HT-29 (cell line): ENCODE measurements at places on chromosomes 5 and 9.
A peak's percentile ranks its signal among the peaks of the same experiment; 100 is the strongest.

- no peak for DNase-seq
Measured at GRCh38 chr5:396531-396961, 46.4 kb upstream of the EXOC3 start.

DNA sequence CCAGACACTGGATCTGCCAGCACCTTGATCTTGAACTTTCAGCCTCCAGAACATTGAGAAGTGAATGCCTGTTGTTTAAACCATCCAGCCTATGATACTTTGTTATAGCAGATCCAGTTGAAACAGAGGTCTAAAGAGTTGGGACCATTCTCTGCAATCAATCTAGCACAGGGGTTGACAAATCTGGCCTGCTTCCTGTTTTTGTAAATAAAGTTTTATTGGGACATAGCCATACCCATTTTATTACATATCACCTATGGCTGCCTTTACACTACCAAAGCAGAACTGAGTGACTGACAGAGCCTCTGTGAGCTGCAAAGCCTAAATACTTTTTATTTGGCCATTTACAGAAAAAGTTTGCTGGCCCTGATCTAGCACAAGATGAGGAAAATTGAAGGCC, 62.0 kb downstream of the BARX1 start:
- no peak for DNase-seq

- DNase-seq = peak; percentile 70
Measured at GRCh38 chr9:32968101-32969011, 33.1 kb downstream of the APTX start.

- DNase-seq = no peak
Measured at GRCh38 chr9:15722888-15723287, 170.0 kb downstream of the CCDC171 start.

- peak; percentile 12 for DNase-seq
Measured at GRCh38 chr5:77312413-77312812, 101.9 kb downstream of the PDE8B start.

DNA sequence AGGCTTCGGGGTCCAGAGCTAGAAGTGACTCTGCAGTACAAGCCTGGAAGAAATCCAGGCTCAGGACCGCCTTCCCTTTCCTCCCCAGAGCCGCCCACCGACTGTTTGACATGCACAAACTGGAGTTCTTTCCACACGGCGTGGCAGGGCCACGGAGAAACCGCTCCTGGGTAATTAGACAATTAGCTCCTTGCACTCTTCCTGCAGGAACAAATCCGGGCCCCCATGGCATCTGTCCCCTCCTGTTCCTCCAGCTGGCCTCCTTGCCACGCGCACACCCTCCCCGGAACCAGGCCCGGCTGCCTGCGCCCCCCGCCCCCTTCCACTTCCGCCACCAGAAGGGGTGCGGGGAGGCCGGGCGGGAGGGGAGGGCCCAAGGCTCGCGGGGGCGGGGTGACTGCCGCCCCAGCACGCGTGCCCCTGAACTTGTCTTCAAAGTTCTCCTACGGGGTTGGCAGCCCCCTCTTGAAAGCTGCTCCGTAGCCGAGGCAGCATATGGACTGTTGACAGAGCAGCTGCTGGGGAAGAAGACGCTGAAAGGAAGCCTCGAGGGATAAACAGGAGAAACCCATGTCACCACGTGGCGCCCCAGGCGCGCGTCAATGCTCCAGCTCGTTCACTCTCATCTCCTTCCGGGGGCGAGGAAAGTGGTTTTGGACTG, 74.3 kb downstream of the SEC61B start:
- DNase-seq = no peak

- no peak for DNase-seq
Measured at GRCh38 chr5:113145757-113146387, 169.3 kb downstream of the DCP2 start.

- no peak for DNase-seq
Measured at GRCh38 chr9:117464941-117465616, 50.2 kb upstream of the ASTN2 start.

- DNase-seq = no peak
Measured at GRCh38 chr9:137075275-137075775, 2.0 kb upstream of the UAP1L1 start.

GRCh38 chr9:68597362-68597997, 56.8 kb upstream of the TMEM252 start:
- DNase-seq = no peak

- DNase-seq = peak; percentile 36
Measured at GRCh38 chr9:123686131-123686828, 243.6 kb downstream of the DENND1A start.

DNA sequence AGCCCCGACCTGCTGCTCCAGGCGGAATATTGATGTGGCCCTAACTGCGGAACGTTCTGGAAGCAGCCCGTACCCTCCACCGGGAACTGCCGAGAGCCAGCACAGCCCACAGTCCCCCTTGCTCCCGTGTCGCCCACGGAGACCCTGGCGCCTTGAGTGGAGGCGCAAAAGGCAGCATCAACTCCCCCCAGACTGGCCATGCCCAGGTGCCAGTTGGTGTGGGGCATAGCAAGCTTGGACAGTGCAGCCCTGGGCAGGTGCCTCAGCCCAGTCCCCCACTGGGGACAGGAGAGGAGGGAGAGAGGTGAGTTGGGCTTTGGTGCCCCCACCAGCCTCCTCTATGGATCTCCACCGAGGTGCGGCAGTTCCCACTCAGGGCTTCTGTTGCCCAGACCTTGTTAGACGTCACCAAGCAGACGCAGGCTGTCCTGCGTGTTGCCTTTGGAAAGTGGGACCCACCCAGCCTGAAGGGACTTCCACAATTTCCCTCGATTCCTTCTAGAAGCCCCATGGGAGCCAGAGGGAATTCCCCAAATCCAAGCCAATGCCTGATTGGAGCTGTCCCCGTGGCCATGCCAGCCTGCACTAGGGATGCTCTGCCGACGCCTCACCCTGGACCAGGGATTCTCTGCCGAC, 19.8 kb upstream of the NRARP start:
- DNase-seq = no peak

DNA sequence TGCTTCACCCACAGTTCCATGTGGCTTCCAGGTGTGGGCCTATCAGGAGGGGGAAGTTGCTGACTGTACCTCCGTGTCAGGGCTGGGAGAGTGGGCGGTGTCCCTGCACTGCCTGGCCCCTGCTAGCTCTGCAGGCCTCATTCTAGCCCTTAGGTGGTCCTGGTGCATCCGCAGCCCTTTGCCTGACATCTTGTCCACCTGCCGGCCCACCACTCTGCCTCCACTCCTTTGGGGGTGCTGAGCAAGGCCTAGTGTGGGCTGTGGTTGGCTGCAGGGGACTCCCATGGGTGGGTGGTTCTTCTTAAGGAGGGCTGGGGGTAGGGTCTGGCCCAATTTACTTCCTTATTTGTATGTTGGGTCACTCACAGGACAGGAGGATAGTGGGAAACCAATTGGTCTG, 66.9 kb downstream of the HSPA4 start:
- DNase-seq = no peak

DNA sequence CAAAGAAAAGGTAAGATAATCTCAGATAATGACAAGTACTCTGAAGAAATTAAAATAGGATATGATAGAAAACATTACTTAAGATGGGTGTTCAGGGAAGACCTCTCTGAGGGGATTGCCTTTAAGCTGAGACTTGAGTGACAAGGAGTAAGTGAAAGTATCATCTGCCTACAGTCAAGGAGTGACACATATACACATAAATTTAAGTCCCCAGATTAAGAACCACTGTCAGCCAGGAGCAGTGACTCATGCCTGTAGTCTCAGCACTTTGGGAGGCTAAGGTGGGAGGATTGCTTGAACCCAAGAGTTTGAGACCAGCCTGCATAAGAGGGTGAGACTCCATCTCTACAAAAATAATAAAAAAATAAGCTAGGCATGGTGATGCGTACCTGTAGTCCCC, 19.7 kb upstream of the ANKHD1 start:
- no peak for DNase-seq

GRCh38 chr5:134714541-134714940, 23.8 kb upstream of the CAMLG start:
- no peak for DNase-seq

DNA sequence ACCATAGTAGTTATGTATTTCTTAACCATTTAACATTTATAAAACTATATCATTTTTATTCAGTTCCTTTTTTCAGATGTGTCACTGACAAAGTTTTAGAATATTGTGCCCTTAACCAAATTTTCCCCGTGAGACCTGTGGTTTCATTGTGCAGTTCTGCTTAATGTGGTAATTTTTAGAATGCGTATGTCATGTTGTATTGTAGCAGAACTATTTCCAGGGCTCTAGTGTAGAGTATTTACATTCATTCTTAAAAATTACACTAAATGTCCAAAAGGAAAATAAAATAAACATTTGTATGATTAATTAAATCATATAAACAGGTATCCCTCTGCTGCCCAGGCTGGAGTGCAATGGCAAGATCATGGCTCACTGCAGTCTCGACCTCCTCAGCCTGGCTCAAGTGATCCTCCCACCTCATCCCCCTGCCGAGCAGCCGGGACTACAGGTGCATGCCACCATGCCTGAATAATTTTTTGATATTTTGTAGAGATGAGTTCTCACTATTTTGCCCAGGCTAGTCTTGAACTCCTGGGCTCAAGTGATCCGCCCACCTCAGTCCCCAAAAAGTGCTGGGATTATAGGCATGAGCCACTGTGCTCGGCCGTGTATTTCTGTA, 15.4 kb downstream of the SERINC5 start:
- no peak for DNase-seq

DNA sequence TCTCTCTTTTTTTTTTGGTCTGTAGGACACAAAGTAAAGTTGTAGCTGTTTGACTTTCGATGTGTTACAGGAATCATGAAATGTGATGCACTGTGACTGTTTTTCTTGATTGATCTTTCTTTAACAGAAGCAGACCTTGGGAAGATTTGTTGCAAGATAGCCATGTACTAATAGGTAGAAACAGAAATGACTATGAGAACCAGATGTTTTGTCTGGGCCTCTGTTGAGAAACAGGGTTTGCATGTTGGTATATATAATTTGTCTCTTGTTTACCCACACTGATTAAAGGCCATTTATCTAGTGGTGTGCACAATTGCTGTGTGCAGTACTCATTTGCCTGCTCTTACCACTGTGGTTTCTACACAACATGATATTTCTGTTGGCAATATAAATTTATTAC, 125.1 kb downstream of the HACD4 start:
- no peak for DNase-seq
